ENCODE measurements at places on chromosomes 1 and 21.

GRCh38 chr1:59494145-59494833 lies 197.4 kb downstream of the FGGY start:
- no peak for DNase-seq

DNA sequence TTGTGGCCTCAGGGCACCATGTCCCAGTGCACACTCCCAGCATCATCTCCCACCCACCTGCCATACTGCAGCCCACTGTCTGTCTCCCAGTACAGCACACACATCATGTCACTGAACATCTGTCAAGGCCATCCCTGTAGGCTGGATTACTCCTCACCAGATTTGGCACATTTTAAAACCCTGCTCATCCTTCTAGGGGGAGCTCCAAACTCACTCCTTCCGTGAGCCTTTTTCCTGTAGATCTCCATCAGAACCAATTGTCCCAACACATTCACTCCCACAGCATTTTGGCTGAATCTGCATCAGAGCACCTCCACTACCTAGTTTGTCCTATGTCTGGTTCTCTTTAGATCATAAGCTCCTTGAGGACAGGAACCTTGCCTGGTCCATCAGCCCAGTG lies 58.6 kb upstream of the GRIK3 start:
- no peak for DNase-seq

DNA sequence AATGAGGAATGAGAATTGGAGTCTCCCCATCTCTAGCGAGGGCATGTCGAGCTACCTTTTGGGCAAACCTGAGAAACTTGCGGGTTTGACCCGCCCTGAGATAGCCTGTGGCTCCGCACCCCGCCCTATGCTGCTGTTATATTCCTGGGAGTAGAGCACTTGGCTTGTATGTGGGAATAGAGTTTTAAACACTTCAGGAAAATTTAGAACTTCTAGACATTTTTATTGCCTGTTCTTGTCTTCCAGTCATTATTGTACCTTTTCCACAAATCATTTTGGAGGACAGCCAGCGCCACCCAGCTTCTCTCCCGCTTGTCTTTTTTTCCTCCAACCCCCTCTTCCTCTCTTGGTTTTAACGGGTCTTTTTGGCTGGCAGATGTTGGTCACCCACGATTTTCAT lies 738 bp downstream of the GNPAT start:
- peak; percentile 38 for DNase-seq

- no peak for DNase-seq
Measured at GRCh38 chr1:208218237-208219097, 25.7 kb downstream of the PLXNA2 start.

DNA sequence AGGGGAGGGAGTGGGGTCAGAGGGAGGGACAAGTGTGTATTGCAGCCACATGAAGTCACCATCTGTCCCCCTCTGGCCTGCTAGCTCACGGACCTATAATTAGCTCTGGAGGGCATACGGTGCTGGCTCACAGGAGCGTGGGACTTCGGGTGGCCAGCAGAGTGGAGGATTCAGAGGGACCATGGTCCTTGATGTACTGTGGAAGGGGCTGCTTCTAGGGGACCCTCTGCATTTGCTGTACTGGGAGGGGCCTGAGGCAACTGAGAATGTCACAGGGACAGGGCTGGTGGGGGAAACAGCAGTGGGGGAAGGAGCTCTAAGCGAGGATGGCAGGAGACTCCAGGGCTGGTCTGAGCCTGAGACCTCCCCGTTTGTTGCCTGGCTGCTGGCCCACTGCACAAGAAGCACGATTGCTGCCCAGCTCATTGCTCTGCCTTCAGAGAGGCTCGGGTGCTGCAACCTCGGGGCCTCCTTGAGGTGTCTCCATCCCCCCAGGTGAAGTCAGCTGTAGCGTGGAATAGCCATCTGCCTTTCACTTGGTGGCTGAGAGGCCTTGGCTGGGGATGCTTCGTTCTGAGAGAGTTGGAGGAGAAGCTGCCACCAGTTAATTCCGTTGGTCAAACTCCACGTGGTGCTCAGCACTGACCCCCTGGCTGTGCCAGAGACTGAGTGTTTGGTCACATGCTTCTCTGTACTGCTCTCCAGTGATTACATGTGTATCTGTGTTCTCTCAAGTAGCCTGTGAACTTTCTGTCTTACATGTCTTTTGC lies 2.7 kb downstream of the PPFIA4 start:
- peak; percentile 1 for DNase-seq

DNA sequence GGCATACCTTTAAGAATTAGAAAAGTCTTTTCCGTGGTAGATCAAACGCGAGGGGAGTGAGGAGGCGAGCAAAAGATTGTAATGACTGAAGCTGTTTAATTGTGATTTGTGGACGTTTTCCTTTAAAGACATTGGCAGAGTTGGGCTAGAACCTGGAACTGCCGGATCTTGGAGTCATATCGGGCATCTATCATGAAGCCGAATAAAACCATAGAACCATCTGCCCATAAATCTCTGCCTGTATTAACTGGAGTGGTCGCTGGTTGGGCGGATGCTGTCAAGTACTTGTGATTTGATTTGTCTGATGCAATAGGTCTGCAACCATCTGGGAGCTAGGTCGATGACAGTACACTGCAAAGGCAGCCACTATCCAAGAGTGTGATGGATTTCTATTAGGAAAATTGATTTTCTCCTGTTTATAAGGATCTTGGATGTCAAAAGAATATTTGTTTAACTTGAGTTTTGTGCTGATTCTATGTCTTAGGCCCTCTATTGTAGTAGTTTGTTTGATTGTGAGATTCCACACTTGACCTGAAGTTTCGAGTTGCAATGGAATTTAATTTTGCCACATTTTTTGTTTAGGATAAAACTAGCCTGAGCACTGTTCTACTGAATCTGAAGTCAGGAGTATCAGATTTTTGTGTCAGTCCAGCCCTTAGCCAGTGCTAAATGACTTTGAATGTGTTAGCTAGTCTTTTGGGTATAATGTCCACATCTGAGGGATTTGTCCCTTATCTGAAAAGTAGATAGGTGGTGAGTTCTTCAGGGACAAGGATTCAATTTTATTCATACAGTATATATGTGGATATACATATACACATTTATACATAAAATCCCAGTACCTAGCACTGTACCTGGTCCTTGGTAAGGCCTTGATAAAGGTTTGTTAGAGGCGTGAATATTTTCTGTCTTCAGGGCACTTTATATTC lies 1.2 kb downstream of the SARS1 start:
- DNase-seq: no peak

DNA sequence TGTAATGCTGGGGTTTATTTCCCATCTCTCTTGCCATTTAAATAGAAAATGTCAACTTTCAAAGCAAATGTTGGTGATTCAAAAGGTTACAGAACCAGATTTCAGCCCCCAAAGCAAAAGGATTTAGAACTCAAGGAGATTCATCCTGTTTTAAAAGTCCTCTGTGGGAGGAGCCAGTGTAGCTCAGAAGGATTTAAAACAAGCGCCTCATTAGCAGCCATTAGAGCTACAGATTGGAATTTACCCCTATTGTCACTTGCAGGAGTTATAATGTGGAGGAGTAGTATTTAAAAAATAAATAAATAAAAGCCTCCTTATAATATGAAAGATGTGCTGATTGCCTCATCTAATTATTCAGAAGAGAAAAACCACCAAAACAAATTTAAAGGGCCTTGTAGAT lies 107.8 kb downstream of the LAMC2 start:
- no peak for DNase-seq

DNA sequence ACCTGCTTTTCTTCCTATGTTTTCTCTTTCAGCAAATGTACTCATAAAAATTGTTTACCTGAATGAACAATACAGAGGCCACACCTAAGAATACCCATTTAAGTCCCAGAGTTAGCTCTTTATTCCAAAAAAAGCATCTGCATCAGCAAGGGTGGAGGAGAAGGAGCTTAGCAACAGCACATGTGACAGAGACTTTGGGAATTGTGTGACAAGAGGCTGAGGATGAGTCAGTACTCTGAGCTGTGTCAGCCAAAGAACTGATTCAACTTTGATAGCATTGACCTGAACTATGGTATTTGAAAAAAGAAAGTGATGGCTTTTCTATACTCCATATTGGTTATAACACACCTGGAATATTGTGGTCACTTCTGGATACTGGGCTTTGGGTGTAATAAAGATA lies 162.7 kb downstream of the ZNF648 start:
- no peak for DNase-seq

DNA sequence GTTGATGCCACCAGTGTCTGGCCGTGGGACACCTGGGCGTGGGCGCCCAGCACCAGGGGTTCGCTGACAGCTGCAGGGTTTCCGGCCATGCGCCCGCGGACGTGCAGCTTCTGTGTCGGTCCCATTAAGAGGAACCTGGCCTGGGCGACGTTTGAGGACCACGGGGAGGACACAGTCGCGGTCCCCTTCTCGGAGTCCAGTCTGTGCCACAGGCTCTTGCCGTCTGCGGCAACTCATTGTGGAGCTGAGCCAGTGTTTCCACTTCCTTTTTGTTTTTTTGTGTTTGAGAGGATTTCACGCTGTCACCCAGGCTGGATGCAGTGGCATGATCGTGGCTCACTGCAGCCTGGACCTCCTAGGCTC lies 1.6 kb upstream of the C1orf159 start:
- DNase-seq: no peak

Measured in germinal center (tissue), 1 donor.